ENCODE measurements at places on chromosomes 12 and 14.

DNA sequence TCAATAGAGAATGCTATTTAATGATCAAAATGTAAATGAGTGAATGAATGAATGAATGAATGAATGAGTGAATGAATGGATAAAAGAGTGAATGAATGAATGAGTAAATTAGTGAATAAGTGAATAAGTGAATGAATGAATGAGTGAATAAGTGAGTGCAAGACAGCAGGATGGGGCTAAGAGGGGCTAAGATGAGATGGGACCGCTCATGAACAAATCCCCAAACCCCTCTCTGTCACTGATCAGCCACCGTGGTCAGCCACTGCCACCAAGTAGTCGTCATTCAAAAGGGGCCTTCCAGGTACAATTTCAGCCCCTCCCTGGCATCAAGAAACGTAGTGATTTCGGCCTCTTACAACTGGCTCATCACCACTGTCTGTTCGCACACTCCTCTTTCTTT is 79.2 kb downstream of the BCL11B start:
- DNase-seq = no peak

- no peak for DNase-seq
These were observed 237.8 kb upstream of the LRIG3 start for GRCh38 chr12:59158066-59158465.

- peak; percentile 25 for DNase-seq
These were observed 68.5 kb downstream of the BHLHE41 start for GRCh38 chr12:26056335-26056734.

DNA sequence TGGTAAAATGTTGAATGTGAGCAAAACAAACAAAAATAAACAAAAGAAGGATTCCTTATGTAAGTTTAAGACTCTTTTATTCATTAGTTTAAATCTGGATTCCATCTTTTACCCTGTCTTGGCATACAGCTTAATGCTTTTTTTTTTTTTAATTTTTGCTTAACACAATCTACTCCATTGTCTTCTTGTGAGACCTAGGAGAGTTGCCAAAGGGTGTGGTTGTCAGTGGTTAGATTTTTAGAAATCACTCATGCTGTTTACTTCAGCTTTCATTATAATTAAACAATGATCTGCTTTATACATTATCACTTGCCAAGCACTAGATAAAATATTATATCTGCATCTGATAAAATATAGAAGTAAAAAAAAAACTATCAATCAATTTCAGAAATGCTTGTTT is 77.7 kb upstream of the KITLG start:
- DNase-seq = no peak

Measured in NCI-H2029 treated with DMSO at 0.1 percent for 48 hours (cell line).